ENCODE measurements at places on chromosomes 12 and 14.

DNA sequence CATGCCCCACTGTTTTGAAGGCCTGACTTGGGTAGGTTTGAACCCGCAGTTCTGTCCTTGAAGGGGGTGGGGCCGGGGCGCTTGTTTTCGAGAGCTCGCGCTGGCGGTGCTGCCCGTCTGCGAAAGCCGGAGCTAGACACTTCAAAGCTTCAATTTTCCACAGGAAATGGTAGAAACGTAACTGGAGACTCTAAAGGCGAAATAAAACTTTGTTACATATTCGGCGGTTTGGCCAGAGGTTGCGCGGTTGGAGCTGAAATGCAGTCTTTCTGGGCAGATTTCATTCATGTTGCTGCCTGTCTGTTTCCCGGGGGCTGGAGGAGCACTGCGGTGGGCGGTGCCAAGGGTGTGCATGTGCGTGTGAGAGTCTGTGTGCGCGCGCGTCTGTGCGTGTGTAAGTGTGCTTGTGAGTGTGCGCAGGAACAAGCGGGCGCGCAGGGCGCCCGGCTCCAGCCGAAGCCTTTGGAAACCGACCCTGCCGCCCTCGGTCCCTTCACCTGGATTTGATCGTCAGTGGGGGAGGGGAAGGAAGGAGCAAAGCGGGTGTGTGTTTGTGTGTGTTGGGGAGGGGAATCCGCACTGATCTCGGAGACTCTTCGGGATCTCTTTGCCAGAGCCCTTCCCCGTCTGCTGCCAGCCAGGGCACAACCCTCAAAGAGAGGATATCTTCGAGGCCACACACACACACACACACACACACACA, 227.7 kb upstream of the CRY1 start:
- no peak for DNase-seq

DNA sequence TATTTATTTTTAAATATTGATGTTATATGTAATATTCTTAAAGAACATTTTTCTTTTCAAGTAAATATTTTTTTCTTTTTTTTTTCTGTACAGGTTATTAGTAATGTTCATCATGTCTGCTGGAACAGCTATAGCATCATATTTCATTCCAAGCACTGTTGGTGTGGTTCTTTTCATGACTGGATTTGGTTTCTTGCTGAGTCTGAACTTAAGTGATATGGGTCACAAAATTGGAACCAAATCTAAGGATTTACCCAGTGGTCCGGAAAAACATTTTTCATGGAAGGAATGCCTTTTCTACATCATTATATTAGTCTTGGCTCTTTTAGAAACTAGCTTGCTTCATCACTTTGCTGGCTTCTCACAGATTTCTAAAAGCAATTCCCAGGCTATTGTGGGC, 23.2 kb downstream of the PCNX4 start:
- no peak for DNase-seq

DNA sequence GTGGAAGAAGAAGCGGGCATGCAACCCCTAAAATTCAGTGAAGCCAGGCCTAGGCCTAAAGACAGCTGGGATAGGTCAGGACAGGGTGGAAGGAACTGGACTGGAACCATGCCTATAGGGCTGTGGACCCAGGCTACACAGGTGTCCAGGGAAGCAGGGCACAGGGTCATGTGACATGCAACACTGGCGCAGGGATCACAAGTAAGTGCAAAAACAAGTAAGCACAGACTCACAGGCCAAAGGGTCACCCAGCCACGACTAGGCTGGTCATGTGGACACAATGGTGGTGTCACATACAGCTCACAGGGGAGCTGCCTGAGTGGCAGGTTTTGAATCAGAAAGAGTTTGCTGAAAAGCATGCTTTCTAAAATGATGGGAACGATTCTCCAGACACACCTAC, 195.7 kb downstream of the SPTSSA start:
- no peak for DNase-seq

DNA sequence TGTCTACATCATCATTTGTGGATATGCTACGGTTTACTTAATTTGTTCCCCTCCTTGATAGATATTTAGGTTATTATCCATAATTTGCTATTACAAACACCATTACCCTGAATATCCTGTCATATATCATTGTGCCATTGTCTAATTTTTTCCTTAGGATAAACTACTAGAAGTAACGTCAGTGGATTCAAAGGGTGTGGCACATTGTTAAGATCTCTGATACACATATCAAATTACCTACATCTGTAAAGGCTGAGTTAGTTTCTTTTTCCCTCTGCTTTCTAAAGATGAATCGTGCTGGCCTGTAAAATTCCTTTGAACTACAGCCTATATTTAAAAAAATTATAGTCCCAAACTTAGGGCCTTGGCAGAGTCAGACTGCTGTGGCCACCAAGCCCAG, 53.9 kb upstream of the STRN3 start:
- DNase-seq, result no peak

DNA sequence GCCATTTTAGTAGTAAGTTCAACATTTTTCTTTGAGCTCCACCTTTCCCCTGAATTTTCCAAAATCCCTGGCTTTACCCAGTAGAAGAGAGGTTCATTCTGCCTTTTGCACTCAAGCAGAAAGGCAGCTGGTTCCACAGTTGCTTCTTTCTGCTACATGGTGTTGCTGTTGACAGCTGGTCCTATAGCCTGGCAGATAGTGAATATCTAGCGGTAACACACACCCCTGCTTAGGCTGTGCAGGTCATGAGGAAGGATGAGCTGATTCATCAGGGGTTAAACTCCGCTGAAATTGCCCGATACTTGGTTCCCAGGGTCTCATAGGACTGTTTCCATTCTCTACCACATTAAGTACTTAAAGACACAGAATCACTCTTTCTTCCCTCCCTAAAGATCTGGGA, 62.4 kb downstream of the PUS7L start:
- DNase-seq, result no peak

- DNase-seq, result no peak
Observed at GRCh38 chr12:47602949-47603558, 102.8 kb downstream of the RPAP3 start.

- no peak for DNase-seq
Observed at GRCh38 chr14:104438166-104438887, 141.2 kb upstream of the C14orf180 start.

DNA sequence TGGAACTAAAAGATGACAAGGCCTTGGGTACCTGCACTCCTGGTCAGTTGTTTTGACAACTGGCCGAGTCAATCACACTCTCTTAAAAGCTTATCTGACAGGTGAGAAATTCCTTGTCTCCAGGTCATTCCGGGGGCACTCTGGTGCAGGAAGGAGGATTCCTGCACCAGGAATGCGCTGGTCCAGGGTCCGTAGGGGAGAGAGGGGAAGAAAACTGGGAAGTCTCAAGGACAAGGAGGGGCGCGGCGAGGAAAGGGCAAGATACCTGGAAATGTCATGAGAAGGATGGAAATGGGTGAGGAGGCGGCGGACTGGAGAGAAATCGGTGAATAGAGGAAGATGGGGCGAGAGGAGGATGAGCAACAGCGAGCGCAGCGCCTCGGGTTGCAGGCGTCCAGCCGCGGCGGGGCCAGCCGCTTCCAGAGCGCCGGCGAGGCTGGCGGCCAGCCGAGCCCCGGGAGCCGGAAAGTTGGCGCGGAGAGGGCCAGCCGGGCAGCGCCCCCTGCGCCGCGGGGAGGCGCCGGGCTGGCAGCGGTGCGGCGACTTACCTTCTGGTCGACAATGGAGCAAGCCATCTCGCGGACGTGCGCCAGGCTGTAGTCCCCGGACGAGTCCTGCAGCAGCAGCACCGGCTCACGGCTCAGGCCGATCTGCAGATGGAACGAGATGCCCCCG, 809 bp downstream of the PRKD1 start:
- DNase-seq, result no peak

- DNase-seq, result no peak
Observed at GRCh38 chr12:63766498-63766897, 13.2 kb upstream of the RXYLT1 start.

DNA sequence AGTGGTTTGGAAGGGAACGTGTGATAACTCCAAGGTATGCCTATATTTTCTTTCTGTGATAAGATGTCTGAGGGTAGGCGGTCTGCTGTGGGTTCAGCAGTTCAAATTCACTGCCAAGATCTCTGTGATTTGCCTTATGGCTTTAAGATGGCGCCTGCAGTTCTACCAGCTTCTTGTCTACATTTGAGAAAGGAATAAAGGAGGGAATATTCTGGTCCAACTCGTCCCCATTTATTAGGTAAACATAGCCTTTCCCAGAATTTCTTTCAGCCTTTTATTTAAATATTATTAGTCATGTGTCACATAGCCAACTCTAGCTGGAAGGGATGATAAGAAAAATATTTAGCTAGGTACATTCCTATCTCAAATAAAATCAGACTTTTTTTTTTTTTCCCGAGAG, 48.8 kb downstream of the KCNJ8 start:
- DNase-seq, result no peak
